ENCODE measurements at places on chromosomes 6 and 20. TPM values are rescaled to one million over a fixed set of nuclear protein-coding genes. Genes with fewer than 3 reads are reported as not detected.

The CSNK2A1 gene
- total RNA-seq: 93.0 TPM

The EPB41L1 gene
- total RNA-seq: 19.9 TPM

The KCNS1 gene
- 2.3 TPM for total RNA-seq

The SLC22A1 gene
- not detected for total RNA-seq

The CCN6 gene
- 0.16 TPM for total RNA-seq

The SMLR1 gene
- not detected for total RNA-seq

The RFX6 gene
- not detected for total RNA-seq

The C20orf141 gene
- not detected for total RNA-seq

The MLN gene
- total RNA-seq: not detected

The FABP7 gene
- total RNA-seq: not detected

The HCRTR2 gene
- total RNA-seq: not detected

The ID1 gene
- 759 TPM for total RNA-seq

The FLOT1 gene
- total RNA-seq: 118 TPM

Data from cardiac atrium fibroblast (primary cell).